ENCODE measurements at places on chromosomes 6 and 20.

DNA sequence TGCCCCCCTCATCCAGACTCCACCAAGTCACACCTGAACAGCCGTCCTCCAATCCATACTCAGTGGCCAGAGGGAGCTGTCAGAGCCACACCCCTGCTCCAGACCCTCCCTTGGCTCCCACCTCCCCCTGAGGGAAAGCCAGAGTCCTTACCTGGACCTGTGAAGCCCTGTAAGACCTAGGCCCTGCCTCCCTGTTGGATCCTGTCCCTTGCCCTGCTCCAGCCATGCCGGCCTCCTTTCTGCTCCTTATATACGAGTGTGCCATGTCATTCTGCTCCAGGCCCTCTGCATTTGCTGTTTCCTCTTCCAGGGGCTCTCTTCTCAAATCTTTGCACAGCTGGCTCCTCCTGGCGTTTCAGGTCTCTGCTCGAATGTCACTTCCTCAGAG is 100.3 kb upstream of the MYL9 start:
- no peak for DNase-seq

GRCh38 chr6:88135578-88136114 is 30.5 kb downstream of the CNR1 start:
- no peak for DNase-seq

DNA sequence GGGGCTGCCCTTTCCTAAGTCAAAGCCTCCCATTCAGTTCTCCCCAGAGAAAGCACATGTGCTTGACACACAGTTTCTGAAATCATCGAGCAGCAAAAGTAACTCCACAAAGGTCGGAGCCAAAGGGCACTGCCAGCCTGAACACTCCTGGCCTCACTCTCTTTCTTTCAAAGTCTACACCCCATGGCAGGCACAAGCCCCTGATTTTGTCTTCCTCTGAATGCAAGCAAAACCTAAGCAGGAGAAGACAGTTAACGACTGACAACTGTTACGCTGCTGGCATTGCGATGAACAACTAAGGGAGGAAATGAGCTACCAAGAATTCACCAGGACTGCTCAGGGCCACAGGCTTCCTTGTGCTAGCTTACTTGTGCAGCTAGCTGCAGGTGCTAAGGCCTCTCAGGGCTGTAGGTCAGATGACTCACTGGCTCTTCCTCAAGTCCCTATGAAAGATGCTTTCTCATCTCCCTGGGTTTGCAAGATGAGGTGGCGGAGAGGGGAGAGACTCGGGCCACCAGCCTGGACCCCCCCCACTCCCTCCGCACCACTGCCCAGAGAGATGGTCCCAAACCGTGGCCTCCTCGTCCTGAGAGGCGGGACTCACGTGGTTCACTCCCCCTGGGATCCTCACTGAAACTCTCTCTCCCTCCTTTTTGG is 208.2 kb downstream of the DLL1 start:
- DNase-seq, result no peak

DNA sequence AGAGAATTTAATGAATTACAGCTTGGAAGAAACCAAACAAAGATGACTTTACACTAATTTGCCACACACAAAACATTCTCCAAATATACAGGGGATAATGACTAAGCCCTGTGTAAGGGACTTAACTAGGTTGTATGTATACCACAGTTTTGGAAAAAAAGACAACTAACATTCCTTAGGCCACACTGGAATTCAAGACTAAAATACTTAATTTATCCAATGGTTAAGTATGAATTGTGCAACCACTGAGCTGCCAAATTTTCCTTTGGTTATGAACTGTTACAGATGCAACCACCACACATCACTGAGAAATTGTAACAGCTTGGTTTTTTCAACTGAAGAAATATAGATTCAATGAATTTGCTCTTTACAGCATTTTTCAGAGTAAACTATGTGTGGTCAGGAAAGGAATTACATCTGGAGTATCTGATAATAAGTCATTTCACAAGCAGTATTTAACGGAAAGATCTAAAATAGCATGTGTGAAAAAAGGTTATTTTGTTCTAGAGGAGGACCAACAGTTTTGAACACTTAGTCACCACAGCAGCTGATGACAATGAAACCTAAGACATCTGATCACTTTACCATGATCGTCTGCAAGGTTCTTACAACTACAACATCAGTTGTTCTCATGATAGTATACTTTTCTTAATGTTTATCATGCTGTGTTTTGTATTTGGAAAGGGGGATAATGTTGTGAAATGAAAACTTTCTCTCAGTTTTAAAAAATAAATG is 318.8 kb downstream of the BCKDHB start:
- no peak for DNase-seq

- no peak for DNase-seq
Observed at GRCh38 chr6:156598071-156598854, 178.9 kb upstream of the ARID1B start.
